ENCODE measurements at places on chromosomes 16 and 17.

- no peak for DNase-seq
Observed at GRCh38 chr16:83925957-83926725, 26.9 kb upstream of the OSGIN1 start.

DNA sequence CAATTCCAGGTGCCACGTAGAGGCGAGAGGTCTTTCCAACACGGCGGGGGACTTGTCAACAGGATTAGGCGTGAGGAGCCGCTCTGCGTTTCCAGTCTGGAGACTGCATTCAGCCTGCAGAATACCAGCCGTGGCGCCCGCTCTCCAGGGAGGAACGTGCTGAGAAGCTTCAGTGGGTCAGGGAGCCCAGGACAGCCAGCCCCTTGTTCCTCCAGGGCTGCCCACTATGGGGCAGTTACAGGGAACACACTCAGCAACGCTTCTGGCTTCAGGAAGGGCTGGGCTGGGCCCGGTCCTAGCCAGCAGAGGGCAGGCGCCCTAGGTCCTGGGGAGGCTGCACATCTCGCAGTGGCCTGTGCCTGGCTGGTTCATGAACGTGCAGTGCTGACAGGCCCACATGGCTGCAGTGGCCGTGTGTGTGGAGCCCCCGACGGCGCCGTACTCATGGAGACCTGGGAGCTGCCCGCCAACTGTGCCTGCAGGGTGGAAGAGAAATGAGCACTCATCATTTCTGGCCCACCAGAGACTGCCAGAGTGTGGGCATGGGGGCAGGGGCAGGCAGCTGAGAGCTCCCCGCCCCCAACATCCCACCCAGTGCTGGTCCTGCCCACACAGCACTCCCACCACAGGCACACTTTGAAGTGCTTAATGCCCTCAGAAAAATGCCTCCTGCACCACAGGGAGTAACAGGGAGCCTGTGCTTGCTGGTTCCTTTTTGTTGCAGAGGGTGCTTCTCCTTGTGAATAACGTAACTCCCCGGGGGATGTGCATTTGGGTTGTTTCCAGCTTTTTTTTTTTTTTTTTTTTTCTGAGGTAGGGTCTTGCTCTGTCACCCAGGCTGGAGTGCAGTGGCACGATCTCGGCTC lies 7.0 kb upstream of the FAAP100 start:
- no peak for DNase-seq

DNA sequence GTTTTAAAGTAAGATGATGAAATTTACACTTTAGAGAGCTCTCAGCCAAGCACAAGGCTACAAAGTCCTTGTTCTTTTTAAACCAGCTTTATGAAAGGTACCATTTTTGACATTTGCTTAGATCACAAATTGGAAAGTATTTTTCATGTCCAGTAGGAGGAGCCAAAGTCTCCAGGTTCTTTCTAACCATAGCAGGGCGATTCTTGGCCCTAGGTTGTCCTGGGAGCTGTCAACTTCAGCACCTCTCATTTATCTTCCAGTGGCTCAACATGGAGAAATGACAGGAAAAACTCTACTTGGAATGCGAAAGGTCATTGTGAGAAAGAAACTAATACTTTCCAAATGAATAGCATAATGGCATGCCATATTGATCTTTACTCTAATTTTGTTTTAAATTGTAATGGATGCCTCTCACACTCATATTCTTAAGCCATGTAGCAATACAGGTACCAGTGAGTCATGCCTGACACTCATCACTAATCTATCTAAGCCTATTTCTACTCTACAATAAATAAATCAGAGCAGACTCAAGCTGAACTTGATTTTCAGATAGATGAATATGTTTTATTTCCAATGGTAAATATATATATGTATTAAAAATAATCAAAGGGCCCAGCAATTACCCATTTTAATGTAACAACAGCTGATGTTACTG lies 919.1 kb upstream of the EEF2KMT start:
- peak; percentile 17 for DNase-seq

- no peak for DNase-seq
Observed at GRCh38 chr17:62929320-62929719, 36.7 kb upstream of the TANC2 start.

DNA sequence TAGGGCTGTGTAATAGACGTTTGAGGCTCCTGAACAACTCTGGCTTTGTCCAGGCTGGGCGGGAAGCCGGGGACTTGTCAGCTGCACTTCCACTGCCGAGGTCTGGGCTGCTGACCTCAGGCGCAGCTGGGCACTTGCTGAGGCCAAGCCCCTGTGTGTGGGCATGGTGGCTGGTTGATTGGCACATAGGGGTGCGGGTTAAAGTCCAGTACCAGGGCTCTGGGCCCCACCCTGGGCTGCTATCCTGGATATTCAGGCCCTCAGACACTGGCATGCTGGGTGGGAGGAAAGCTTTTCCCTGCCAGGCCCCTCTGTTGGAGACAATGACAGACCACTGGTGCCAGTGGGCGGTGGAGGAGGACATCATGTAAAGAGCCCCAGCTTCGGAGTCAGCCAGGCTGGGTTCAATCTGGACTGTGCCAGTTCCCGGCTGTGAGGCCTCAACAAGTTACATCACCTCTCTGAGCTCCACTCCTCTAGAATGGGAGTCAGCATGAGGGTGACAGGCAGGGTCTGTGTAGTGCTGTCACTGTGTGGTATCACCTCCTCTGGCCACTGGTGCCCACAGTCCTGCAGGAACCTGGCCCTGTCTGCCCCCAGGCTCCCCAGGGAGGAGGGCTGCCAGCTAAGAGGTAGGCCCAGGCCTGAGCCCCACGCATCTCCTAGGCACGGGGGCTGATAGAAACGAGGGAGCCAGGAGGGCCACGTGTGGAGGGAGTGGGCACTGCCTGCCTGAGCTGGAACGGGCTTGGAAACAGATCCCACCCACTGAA lies 42.5 kb downstream of the PSME3IP1 start:
- DNase-seq = no peak

- peak; percentile 91 for DNase-seq
Observed at GRCh38 chr17:82297280-82297713, 20.1 kb downstream of the CD7 start.

GRCh38 chr17:56499799-56500388 lies 93.6 kb upstream of the NOG start:
- peak; percentile 18 for DNase-seq

DNA sequence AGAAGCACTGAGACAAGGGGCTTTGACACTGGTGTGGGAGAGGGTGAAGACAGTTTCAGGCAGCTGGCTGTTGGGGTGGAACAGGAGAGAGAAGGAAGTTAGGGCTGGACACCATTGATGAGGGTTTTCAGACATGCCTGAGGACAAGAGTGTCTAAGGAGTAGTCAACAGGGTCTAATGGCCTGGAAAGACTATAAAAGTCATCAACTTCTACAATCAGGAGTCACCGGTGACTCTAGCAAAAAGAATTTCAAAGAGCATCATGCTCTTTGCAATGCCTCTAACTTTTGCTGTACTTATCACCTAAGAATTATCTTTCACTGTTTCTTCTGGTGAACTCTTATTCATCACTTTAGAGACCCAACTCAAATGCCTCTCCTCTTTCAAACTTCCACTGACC lies 213.9 kb downstream of the C16orf78 start:
- no peak for DNase-seq

- peak; percentile 25 for DNase-seq
Observed at GRCh38 chr16:89506791-89507191, 1.4 kb upstream of the SPG7 start.

DNA sequence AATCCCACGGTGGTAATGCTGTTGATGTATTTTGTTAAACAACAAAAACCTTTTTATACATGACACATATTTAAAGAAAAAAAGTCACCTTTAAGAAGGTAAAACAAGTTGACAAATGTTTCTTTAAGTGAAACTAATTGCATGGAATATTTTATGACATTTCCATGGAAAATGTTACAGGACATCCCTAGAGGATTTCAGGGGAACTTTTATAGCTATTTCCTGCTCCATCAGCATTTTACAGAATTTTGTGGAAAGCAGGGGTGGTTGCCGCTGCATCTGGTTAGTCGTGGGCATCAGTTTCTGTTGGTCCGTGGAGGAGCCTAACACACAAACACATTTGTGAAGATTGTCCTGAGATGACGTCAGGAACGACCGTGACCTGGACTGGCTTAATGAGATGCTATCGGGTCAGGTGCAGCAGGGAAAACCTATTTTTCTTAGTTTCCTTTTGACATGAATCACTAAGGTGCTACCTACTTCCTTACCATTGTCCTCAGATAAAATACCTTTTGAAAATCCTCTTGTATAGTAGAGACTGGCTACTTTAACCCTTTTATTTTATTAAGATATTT lies 305.1 kb downstream of the MAP2K6 start:
- DNase-seq = no peak

GRCh38 chr16:87380881-87381280 lies 2.7 kb downstream of the FBXO31 start:
- DNase-seq = peak; percentile 24

GRCh38 chr16:18979936-18980335 lies 3.8 kb upstream of the TMC7 start:
- DNase-seq = no peak

GRCh38 chr16:86681031-86681756 lies 102.8 kb downstream of the FOXL1 start:
- DNase-seq = no peak

DNA sequence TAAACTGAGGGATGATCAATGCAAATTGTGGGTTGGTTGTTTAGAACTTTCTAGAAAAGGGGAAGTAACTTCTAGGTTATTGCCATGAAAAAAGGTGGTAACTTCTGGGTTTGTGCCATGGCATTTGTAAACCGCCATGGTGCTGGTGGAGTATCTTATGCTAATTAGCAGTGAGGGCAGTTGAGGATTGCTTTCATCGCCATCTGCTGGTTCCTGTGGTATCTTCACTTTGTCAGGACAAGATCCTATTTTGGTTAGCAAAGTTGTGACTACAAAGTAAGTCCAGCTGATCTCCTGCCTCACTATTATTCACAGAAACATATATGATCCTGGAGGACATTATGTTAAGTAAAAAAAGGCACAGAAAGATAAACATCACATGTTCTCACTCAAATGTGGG lies 1332.3 kb downstream of the CDH11 start:
- DNase-seq = no peak

DNA sequence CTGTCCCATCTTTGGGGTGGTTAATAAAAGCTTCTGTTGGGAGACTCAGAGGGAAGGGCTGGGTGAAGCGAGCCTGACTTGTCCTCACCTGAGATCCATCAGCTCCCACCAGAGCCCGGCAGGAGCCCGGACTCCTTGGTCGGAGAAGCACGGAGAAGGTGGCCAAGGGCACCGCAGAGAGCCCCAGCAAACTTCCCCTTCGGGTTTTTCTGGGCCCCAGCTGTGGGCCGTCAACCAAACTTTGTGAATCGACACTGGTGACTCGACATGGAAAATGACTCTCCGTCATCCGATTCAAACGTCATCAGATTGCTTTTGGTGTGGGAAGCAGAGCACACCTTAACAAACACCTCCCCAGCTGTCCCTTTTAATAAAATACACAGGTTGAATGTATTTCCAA lies 21.4 kb downstream of the ENPP7 start:
- no peak for DNase-seq

DNA sequence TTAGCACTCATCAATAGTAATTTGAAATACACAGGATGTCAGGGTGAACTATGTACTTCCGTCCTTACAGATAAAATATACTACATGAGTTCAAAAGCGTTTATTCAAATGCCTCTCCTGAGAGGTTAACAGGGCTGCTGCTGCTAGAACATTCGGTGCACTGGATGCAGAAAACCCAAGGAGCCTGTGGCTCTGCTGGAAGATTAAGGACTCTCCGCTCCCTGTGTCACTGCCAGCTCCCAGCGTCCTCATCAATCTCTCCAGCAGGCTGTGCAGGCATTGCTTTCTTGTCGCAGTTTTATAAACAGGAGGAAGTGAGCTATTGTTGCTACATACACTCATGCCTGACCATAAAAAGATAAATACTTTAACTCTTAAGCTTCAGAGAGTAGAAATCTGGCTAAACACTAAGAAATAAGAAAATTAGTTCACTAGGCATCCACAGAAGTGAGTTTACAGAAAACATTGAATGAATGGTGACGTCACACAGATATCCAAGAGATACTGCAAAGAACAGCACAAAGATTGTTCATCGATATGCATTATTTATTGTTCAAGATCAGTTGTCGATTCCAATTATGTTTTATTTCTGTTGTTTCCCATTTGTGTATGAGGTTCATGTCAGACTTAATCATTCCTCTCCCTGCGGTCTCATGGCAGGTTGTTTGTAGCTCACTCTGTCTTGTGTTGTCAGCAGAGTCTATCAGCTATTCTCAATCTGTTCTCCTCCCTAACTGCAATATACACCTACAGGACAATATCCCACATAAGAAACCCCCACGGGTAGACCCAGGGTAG lies 127.9 kb upstream of the MON1B start:
- no peak for DNase-seq

DNA sequence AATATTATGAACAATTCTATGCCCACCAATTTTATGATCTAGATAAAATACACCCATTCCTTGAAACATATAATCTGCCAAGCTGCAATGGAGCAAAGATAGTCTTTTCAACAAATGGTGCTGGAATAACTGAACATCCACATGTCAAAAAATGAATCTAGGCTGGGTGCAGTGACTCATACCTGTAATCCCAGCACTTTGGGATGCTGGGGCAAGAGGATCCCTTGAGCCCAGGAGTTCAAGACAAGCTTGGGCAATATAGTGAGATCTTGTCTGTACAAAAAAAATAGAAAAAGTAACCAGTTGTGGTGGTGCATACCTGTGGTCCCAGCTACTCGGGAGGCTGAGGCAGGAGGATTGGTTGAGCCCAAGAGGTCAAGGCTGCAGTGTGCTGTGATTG lies 92.5 kb downstream of the N4BP1 start:
- no peak for DNase-seq

DNA sequence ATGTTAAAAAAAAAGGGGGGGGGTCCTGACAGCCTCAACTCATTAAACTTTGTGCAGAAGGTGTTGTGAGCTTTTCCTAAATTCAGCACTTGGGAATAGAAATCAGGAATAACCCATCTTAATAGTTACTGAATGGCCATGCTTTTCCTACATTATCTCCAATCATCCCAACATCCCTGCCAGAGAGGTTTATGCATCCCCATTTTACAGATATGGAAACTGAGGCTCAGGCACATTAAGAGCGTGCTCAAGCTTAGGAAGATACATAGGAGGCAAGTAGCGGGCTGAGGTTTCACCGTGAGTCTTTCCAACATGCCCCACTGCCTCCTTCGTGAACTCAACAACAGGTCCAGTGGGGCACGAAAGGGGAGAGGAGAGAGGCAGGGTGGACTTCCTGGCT lies 78.4 kb downstream of the C17orf67 start:
- no peak for DNase-seq

GRCh38 chr17:81394921-81395599 lies at the start of gene BAHCC1:
Gene BAHCC1, plus strand, starts transcription at chr17:81395457. Its CDS starts 4,283 bp downstream, at chr17:81399740.
- DNase-seq = peak; percentile 95

GRCh38 chr17:58764373-58764772 lies 8.7 kb downstream of the PPM1E start:
- no peak for DNase-seq

- DNase-seq = no peak
Observed at GRCh38 chr17:34556384-34556783, 23.0 kb upstream of the TMEM132E start.

DNA sequence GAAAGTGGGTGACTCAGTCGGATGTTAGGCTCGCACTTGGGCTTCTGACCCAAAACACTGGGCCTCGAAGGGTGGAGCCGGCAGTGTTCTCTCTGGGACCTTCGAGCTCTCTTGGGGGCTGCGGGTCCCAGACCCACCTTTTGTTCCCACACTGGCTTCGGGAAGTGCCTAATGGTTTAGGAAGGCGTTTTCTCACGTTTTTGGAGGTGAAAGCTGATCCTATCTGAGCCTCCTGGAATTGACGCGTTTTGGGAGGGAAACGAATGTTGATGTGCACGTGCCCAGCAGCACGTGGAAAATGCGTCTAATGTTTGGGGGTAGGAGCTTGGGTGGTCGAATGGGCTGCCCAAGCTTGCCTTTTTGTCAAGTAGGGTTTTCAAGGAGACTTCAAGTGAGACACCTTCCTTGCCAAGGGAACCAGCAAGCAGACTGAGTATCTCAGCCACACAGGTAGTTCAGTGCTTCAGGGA lies 666 bp downstream of the HGS start:
- peak; percentile 27 for DNase-seq

All from activated CD4-positive, alpha-beta T cell treated with anti-CD3 and anti-CD28 coated beads, Interleukin-2, Interleukin-4, amounts not matched to agents 100 ng/mL and 50 ng/mL, durations not matched to agents 16 hours and 8 hours (primary cell).